ENCODE measurements at places on chromosomes 12 and 14.
A peak's percentile ranks its signal among the peaks of the same experiment; 100 is the strongest.

DNA sequence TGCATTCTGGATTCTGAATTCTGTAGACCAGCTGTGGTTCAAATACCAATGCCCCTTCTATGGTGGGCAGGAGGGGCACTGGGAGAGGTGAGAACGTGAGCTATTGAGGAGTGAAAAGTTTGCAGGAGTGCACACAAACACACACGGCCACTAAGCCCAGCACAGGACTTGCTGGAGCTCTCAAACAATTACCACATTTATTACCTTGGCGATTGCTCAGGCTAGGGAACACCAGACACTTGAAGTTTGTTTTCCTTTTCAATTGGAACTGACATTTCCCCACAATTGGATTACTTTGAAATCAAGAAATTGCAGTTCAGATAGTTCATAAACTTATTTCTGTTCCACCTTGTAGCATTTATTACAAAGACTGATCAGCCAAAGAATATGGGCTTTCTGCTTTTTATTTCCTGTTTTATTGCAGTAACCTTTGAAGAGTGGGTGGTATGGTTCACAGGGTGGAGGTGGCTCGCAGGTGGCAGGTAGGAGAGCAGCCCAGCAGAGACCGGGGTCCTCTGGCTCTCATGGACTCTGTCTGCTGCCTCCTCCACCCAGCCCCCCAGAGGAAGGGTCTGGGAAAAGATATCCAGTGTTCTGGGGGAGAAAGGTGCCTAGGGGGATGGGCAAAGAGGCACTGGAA, 429.8 kb upstream of the CCDC196 start:
- no peak for DNase-seq

DNA sequence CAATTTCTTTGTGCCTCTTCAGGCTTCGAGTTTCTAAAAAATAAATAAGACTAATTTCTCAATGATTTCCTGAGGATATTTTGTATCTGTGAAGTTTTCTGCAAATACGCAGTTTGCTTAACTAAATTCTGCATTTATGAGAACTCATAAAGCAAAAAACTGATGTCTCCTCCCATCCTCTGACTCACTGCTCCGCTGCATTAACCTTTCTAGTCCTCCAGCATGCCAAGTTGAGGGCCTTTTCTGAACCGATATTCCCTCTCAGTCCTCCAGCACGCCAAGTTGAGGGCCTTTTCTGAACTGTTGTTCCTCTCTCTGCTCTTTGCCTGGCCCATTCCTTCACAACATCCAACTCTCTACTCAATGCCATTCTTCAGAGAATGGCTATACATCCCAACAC, 3.2 kb downstream of the IPO8 start:
- no peak for DNase-seq

DNA sequence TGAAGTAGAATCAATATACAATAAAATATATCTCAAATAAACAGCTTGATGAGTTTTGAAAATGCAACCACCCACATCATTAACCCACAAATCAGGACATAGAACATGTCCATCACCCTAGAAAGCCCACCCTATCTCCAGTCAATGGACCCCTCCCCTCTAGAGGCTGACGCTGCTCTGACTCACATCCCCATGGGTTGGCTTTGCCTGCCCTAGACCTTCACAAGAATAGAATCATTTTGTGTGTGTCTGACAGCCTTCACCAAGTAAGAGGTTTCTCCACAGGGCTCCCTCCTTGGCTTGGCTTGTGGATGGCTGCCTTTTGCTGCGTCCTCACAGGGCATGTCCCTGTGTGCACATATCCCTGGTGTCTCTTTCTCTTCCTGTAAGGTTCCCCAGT, 250.2 kb upstream of the RTL1 start:
- DNase-seq: no peak

DNA sequence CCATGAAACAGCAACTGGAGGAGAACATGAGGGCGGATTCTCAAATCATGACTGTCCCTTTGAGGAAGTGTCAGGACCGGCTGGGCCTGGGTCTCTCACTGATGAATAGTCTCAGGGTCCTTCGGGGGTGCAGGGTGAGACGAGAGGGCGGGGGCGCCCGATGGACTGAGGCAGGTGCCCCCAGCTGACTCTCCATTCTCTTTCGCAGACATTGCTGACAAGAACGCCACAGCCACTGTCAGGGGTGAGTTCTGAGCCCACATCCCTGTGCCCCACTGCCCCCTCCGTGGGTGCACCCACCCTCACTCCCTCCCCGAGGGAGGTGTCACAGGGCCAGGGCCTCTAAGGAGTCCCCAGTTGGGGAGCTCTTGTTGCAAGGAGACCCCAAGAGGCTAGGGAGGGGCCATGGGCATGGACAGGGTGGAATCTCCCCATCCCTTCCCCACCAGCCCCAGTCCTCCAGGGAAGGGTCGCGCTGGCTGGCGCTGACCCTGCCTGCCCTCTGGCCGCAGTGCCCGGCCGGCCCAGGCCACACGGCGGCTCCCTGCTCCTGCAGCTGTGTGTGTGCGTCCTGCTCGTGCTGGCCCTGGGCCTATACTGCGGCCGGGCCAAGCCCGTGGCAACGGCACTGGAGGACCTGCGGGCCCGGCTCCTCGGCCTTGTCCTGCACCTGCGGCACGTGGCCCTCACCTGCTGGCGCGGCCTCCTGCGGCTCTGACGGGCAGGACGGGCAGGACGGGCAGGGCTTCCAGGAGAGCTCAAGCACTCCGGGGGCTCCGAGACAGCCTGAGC, 8.7 kb downstream of the C14orf180 start:
- DNase-seq: no peak

DNA sequence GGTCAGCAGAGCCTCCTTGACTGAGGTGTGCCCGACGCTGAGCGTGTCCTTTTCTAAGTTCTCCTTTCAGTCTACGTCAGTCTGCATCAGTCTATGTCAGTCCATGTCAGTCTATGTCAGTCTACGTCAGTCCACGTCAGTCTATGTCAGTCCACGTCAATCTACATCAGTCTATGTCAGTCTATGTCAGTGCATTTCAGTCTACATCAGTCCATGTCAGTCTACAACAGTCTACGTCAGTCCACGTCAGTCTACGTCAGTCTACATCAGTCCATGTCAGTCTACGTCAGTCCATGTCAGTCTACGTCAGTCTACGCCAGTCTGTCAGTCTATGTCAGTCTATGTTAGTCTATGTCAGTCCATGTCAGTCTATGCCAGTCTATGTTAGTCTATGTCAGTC, 15.9 kb downstream of the EIF5 start:
- DNase-seq: no peak

DNA sequence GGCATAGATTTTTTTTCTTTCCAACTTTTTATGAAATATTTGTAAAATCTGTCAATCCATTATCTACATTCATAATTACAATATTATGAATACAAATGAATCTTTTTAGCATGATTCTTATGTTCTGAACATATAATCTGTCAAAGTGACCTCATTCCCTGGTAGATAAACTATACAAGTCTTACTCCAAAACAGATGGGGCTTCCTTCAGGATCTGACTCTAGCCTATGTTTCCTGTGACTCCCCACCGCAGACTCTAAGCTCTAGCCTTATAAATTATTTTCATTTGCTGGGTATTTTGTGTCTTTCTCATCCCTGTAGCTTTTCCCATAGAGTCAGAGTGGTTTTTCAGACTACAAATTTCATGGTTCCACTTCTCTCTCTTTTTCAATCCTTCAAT, 202.1 kb upstream of the KITLG start:
- DNase-seq: no peak

DNA sequence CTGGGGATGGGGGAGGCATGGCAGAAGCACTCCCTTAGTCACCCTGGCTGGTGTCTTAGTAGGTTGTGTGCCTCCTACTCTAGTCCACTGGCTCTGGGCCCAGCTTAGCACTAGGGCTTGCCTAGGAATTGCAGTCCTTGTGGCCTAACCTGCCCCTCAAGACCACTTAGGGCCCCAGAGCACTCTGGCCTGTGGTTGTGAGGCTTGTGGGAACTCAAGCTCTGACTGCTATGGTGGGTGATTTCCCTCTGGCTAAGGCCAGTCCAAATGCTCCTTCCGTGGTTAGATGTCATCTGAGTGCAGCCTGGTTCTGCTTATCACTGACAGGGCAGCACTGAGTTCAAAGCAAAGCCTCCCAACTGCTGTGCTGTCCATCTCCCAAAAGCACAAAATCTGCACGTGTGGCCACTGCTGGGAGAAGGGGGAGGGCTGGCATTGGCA, 20.2 kb downstream of the FGD4 start:
- DNase-seq: no peak

GRCh38 chr12:59668674-59669073, 72.8 kb downstream of the SLC16A7 start:
- DNase-seq: no peak

- no peak for DNase-seq
Measured at GRCh38 chr12:45893240-45893639, 97.1 kb downstream of the SCAF11 start.

GRCh38 chr14:23285530-23286019, 357 bp downstream of the HOMEZ start:
- DNase-seq: no peak

GRCh38 chr12:72493407-72493806, 221.2 kb downstream of the TRHDE start:
- no peak for DNase-seq

DNA sequence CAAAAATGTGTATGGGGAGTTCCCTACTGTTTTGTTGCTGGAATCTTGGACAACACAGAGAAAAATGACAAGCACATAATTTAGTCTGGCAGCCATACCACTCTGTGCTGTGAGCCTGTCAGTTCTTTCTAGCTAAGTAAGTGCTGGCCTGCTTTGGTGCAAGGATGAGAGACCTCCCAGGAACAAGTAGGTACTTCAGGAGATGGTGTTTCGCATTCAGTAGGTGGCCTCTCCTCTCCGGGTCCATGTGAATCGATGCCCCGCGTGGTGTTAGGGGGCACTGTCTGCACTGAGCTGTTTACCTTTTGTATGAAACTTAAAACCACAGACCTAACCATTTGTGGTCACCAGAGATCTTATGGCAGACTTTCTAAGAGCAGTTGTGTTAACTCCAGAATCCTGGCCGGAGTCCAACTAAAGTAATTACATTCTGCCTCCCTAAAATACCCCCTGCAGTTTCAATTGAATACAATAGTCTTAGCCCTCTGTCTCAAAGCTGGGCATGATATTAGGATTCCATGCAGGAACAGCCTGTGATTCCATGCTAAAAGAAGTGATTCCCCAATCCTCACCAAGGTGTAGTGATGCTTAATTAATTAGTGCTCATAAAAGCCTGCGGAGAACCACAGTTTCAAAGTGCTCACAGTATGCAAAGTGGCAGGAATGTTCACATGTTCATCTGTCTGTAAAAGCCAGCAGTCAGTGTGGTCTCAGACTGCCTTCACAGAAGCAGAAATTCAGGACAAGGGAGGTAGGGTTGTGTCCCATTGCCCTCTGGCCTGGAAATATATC, 64.2 kb downstream of the LLPH start:
- DNase-seq: no peak

GRCh38 chr14:51453869-51454268, 197.8 kb upstream of the FRMD6 start:
- DNase-seq: no peak

DNA sequence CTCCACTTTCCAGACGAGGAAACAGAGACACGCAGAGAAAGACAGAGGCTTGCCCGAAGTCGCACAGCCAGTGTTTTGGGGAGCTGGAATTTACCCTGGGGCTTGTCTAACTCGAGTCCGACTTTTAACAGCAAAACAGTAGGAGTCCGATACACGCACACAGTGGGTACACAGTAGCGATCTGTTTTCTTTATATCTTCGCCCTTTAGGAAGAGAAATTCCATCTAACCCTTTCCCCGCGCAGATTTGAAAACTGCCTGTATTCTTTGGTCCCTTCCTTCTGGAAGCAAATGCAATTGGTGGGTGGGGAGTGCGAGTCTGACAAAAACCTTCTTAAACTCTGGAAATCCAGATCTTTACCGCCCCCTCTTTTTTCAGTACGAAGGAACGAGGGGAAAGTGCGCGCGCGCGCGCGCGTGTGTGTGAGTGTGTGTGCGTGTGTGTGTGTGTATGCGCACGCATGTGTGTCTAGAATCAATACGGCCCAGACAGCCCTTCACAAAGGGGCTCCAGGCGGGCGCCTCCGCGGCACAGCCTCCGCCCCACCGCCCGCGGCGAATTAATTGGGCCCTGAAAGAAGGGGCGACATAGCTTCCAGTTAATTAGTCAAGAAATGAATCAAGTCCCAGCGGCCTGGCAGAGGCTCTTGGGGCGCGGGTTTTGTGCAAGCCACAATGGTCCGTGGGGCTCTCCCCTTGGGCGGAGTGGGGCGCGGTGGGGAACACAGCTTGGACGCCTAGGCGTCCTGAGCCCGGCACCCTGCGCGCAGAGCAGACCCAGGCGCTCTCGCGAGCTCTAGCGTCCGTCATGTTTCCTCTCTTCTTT, 14.0 kb upstream of the TBX3 start:
- no peak for DNase-seq

DNA sequence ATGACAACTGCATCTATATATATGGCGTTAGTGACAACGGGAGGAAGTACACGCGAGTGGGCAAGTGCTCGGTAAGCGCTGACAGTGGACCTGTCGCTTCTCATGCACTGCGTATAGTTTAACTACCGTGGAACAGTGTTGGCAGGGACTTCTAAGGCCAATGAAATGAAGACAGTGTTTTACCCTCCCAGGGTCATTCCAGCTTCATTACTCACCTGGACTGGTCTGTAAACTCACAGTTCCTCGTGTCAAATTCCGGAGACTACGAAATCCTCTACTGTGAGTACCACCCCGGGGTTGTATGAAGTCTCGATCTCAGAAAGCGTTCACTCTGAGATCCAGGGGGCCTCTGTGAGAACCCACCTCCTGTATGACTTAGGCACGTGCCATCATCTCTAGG, 129.2 kb upstream of the EVL start:
- no peak for DNase-seq

DNA sequence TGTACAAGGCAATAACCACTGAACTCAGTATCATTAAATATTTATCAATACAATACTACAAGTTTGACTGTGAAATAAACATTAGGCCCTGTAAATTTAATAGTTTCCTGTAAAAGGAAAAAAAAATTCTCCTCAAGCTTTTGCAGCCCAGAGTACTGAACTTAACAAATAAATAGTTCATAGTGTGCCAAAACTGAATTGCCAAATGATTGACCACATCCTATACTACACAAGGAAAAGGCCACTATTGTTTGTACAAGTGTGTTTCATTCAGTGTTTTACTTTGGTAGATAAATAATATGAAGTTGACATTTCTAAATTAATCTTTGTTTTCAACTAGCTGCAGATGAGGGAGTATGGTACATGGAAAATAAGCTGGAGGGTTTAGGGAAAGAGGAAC, 379.6 kb downstream of the FLRT2 start:
- no peak for DNase-seq

GRCh38 chr12:57459055-57459749, 383 bp upstream of the GLI1 start:
- peak; percentile 86 for DNase-seq

- DNase-seq: no peak
Measured at GRCh38 chr12:130162267-130162666, at the start of gene FZD10. Gene FZD10, plus strand, starts transcription at chr12:130162464. Its CDS starts 479 bp downstream, at chr12:130162943.

- no peak for DNase-seq
Measured at GRCh38 chr12:56153678-56154065, 1.3 kb downstream of the MYL6B start.

All from thoracic aorta (tissue), 2 donors.